ENCODE measurements at places on chromosomes 2 and 18. TPM values are rescaled to one million over a fixed set of nuclear protein-coding genes. Genes with fewer than 3 reads are reported as not detected.
A peak's percentile ranks its signal among the peaks of the same experiment; 100 is the strongest.

DNA sequence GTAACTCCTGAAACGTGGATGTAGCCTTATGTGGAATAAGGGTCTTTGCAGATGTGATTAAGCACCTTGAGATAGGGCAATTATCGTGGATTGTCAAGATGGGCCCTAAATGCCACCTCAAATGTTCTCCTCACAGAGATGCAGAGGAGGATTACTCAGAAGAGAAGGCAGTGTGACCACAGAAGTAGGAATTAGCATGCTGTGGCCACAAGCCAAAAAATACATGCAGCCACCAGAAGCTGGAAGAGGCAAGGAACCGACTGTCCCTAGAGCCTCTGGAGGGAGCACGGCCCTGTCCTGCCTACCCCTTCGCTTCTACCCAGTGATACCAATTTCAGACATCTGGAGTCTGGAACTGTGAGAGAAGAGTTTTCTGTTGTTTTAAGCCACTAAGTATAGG lies 47.3 kb upstream of the MGAT5 start:
- no peak overlapping the region for H3K4me3 ChIP-seq
- H3K27me3 ChIP-seq: no peaks in the 10 kb centered on the region
- H3K27ac ChIP-seq: peak overlapping the region; percentile 42
- H3K4me1 ChIP-seq: peaks cover 21% of the 10 kb centered on the region

GRCh38 chr2:64697297-64698176 lies 43.8 kb upstream of the SERTAD2 start:
- H3K36me3 ChIP-seq: no peaks in the 10 kb centered on the region
- DNase-seq: peak; percentile 32
- H3K4me1 ChIP-seq: peaks cover 20% of the 10 kb centered on the region

DNA sequence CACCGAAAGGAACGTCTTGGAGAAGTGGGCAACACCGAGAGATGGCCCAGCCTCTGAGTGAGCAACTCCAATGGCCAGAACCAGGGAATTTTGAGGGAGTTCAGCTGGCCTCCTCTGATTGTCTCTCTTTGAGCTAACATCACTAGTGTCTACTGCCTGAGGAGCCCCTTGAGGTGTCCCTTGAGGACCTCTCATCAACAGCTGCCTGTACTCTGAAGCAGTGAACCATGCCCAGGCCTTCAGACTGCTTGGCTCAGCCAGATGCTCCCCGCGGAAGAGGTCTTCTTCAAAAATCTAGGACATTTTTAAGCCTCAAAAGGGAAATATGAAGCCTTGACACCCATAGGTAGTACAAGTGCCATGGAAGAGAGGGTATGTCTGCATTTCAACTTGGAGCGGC lies 430.4 kb downstream of the TXNL1 start:
- no peak for DNase-seq
- H3K4me3 ChIP-seq: no peak overlapping the region
- H3K27ac ChIP-seq: no peak overlapping the region
- no peaks in the 10 kb centered on the region for H3K36me3 ChIP-seq
- H3K4me1 ChIP-seq: no peaks in the 10 kb centered on the region
- no peaks in the 10 kb centered on the region for H3K27me3 ChIP-seq

- no peaks in the 10 kb centered on the region for H3K4me1 ChIP-seq
- H3K36me3 ChIP-seq: no peaks in the 10 kb centered on the region
Measured at GRCh38 chr2:223654384-223654915, 52.3 kb upstream of the SCG2 start.

The OBSL1 gene
- total RNA-seq: 29.0 TPM

The IL1R2 gene
- total RNA-seq: not detected

The BMP10 gene
- not detected for total RNA-seq
